ENCODE measurements at places on chromosomes 5 and 9.

DNA sequence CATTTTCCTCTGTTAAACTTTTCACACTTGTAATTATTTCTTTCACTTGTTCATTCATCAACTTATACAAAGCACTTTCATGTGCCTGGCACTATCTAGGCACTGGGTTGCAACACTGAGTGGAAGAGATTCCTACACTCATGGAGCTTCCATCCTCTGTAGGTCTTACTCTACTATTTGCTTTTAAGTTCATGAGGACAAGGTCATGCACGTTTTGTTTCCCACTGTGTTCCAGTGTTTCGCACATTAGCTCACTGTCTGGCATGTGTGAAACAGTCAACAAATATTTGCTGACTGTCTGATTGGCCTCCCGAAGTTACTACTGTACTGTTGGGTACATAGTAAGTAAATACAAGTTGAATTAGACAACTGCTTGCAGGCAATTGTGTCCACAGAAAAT is 87.9 kb upstream of the IFNK start:
- no peak for DNase-seq

DNA sequence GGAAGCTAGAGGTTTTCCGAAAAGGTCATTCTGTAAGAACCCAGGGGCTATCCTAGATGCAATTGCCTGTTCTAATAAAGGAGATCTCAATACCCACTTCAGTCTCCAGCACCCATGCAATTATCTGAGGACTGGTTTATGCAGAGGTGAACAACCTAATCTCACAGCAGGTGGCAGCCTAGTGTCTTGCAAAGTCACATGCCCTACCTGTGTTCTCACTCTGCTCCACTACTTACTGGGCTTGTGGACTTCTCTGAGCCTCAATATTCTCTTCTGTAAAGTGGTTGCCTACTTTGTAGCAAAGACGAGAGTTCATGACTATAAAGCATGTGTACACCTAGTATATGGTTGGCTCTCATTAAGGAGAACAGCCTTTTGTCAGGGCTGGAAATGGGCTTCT is 21.0 kb upstream of the ALDH1B1 start:
- DNase-seq = peak; percentile 56

DNA sequence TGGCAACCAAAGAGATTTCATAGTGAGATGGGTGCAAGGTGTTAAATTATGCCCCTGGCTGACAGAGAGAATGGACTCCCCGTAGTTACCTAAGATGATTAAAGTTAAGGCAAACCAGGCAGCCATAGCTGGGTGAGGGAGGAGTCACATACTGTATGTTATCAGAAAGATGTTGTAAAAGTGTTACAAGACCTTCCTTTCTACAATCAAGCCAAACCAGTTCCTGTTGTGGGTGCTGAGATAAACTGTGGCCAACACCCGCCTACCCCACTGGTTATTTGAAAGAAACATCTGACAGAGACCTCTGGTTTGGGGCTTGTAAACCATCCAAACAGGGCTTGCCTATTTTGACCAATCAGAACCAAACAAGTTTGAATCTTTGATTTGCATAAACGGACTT is 684.7 kb upstream of the NUDT12 start:
- no peak for DNase-seq

- no peak for DNase-seq
Observed at GRCh38 chr9:116942593-116943061, 255.5 kb downstream of the TRIM32 start.

DNA sequence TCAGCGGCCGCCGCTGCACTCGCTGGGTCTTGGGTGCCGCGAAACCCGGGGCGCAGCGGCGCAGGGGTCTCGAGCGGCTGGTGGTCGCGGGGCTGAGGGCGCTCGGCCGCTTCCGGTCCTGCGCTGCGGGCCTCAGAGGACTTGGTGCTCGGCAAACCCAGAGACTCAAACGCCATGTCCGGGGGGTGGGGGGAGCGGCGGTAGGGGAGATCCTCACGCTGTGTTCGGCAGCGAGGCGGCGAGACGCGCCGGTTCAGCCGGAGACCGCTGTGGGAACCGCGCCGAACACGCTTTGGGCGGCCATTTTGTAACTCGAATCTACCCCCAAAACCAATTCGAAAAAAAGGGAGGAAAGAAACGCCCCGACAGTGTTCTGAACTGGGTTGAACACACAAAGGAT is 317.5 kb upstream of the CDH18 start:
- no peak for DNase-seq

DNA sequence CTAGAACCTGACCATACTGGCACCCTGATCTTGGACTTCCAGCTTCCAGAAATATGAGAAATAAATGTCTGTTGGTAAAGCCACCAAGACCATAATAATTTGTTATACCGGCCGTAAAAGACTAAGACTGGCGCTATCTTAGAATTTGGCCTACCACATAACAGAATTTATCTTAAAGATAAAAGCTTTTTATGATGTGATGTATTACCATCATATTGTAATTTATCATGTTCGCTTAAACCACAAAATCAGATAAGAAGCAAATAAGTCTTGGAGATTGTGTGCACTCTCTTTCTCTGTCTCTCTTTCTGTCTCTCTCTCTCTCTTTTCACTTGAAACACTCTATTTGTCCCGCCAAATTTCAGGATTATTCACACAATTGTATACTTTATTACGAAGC is 35.6 kb downstream of the FST start:
- DNase-seq = no peak

- no peak for DNase-seq
Observed at GRCh38 chr9:84974855-84975254, 305.3 kb downstream of the NTRK2 start.

DNA sequence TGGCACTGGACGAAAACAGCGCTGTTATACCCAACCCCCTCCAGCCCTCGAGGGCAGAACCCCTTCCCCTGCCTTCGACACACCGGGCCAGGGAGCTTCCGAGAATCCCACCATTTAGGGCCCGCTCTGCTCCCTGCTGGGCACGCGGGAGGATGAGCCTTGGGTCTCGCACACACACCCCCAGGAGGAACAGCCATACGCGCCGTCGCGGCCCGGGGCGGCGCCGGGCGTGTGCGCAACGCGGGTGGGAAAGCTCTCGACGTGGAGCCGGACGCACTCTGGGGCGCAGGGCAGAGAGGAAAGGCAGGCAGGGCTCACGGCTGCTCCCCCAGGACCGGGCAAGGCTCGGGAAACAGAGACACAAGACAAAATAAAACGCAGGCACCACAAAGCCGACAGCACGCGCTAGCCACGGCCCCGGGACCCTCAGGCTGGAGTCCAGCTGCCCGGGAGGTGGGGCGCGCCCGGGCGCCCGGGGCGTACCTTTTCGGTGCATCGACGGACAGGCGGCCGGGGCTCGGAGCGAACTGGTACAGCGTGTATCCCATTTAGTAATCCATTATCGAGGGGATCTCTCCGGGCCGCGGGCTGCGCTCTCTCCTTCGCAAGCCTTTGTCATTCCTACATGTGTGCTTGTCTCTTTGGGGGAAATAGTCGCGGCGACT is 789 bp downstream of the SEMA6A start:
- peak; percentile 46 for DNase-seq

DNA sequence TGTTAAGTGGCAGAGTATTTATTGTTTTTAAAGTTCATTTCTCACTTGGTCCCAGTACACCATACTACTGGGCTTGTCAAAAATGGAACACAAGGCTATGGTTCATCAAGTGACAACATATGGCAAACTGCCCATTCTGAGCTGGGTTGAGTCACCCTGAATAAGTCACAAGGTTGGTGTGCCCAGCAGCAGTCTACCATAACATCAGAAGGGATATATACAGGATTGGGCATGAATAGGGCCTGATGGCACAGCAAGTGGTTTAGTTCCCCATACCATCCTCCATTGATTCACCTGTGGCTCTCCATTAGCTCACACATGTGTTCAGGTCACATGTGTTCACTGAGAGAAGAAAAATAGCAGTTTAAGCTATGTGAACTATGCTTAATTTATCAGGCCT is 249.8 kb upstream of the PRDM9 start:
- no peak for DNase-seq

DNA sequence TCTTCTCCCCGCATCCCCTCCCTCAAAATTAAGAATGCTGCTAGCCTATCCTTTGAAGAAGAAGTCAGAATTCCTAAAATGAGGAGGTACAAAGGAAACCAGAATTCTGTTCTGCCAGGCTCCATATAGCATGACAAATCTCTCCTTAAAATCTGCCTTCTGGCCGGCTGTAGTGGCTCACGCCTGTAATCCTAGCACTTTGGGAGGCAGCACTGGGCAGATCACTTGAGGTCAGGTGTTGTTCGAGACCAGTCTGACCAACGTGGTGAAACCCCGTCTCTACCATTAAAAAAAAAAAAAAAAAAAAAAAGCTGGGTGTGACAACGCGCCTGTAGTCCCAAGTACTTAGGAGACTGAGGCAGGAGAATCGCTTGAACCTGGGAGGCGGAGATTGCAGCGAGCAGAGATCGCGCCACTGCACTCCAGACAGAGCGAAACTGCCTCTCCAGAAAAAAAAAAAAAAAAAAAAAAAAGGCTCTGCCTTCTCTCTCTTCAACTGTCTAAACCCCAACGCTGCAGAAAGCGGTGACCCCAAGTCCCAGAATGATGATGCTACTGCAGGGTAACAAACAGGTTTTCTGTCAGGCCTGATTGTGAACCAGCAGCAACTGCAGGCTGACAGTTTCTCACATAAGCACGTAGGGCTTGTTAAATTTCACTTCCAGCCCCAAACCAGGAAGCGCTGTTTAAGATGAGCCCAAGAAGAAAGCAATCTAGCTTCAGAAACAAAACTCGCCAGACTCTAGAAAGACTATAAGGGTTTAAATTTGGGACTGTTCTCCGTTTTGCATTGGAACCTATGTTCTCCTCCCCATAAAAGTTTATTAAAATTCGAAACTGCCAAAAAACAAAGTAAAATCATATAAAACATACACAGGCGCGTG is 963 bp upstream of the CAST start:
- DNase-seq = peak; percentile 48

DNA sequence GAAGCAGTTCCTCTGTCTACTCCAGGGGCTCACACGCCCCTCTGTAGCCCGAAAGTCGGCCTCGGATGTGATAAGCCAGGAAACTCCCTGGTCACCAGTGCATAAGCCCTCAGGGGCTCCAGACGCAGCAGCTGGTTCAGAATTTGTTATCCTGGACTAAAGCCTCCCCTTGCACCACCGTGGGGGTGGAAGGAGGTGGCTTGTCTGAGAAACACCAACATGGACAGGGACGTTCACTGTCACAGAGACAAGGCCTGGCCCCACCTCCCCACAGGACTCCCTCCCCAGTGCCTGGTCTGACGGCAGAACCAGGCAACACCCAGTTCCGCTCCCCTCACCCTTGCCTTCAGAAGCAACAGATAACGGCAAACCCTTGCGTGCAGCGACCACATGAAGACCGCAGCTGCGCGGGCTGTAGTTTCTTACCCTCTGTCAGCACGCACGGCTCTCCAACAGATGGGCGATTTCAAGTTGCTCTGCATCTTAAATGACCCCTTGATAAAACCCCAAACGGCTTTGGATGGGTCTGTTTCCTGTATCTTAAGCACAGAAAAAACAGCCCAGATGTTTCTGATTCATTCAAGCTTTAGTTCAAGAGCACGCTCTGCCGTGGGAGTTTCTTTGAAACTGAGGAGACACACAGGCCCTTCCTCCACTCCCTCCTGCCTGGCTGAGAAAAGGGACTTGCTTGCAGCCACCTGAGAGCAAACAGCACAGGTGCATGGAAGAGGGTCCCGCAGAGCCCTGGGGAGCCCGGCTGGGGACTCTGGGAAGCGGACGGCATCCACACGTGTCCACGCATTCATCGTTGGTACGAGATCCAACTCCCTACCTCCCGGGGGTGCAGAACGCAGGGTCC is 44.7 kb upstream of the NKD2 start:
- DNase-seq = no peak

DNA sequence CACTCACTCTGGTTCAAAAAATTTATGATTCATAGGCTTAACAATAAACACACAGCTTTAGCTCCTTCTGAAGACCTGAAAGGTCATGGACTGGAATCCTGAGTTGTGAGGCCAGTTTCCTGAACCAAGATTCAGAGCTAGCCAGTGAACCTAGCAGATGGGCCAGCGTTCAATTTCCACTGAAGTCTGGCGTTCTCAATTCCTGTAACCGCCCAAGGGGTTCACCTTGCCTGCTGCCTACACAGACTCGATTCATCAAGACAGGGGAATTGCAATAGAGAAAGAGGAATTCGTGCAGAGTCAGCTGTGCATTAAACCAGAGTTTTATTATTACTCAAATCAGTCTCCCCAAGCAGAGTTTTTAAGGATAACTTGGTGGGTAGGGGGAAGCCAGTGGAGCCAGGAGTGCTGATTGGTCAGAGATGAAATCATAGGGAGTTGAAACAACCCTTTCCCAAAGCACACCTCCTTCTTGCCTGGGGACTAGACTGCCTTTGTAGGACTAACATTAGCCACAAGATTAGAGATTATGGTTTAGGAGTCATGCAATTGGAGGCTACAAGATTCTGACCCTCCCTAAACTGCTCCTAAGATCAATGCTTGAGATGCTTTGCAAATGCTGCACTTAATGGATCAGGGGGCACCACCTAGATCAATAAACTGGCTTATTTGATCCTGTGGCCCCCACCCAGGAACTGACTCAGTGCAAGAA is 117.5 kb upstream of the SHB start:
- DNase-seq = no peak

GRCh38 chr9:123912167-123912897 is 17.6 kb downstream of the DENND1A start:
- DNase-seq = no peak

DNA sequence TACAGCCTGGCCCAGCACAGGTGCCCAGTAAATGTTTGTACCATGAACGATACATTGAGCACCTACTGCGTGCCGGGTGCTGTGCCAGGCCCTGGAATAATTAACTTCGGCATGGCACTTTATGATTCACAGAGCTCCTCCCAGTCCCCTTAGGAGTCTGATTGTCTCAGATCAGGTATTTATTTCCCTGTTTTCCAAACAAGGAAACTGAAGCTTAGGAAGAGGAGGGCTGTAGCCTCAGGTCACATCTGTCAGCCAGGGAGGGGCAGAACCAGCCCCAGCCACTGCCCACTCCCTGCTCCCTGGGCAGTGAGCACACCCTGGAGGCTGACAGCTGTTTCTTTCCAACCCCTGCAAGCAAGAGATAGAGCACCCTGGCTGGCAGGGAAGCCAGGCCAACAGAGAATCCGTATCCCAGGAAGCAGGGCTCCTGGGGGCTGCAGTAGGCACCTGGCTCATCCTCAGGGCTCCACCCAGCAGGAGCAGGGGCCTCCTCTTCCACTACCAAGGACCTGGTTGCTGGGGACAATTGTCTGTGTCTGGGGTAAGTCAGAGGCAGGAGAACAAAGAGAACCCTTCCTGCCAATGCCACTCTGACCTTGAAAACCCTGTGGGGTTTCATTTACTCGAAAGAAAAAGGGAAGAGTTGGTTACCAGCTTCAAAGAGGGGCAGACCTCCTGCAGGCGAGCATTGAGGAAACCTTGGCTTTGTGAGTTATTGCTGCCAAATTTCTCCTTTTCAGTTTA is 69.0 kb downstream of the DAB2IP start:
- DNase-seq = peak; percentile 10

DNA sequence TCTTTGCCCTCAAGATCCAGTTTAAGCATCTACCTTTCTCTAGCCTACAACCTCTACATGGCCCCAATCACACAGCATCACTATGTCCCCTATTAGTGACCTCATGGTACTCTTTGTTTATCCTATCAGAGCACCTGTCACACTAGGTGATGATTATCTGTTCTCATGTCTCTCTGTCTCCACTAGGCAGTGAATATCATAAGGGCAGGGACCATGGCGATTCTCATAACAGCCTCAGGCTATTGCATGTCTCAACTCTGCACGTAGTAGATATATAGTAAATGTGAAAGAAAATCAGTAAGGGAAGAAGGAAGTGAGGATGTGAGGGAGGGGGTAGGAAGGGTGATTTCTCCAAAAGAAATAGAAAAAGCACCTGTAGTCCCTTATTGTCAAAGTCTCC is 311.0 kb downstream of the NSG2 start:
- no peak for DNase-seq
